ENCODE measurements at places on chromosomes 13 and 19. TPM values are rescaled to one million over a fixed set of nuclear protein-coding genes. Genes with fewer than 3 reads are reported as not detected.

DNA sequence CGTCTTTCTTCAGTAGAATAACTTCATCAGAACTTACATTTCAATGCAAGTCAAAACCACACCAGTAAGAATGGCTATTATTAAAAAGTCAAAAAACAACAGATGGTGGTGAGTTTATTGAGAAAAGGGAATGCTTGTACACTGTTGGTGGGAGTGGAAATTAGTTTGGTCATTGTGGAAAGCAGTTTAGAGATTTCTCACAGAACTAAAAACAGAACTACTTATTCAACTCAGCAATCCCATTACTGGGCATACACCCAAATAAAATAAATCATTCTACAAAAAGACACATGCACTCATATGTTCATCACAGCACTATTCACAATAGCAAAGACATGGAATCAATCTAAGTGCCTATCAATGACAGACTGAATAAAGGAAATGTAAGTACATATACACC, 231.2 kb downstream of the NHLRC3 start:
- no peaks in the 10 kb centered on the region for H3K27me3 ChIP-seq
- no peaks in the 10 kb centered on the region for H3K4me1 ChIP-seq
- DNase-seq: no peak

DNA sequence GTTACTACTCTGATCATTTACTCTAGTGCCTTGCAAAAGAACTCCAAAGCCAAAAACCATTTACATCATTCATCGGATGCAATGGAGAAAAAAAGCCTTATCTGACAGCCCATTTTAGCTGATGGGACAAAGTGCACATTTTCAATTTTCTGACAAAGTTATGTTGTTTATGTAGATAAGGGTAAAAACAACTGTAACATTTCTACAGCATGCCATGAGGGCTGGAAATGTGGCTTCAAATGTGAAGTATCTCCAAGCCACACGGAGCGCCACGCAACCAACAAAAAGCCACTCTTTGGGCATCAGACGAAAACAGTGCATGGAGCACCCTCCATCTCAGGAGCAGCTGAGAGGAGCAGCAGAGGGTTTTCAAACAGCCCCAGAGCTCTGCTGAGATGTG, 364.6 kb upstream of the ZNF507 start:
- no peaks in the 10 kb centered on the region for H3K36me3 ChIP-seq
- H3K27me3 ChIP-seq: no peaks in the 10 kb centered on the region
- no peaks in the 10 kb centered on the region for H3K4me1 ChIP-seq
- DNase-seq: no peak

DNA sequence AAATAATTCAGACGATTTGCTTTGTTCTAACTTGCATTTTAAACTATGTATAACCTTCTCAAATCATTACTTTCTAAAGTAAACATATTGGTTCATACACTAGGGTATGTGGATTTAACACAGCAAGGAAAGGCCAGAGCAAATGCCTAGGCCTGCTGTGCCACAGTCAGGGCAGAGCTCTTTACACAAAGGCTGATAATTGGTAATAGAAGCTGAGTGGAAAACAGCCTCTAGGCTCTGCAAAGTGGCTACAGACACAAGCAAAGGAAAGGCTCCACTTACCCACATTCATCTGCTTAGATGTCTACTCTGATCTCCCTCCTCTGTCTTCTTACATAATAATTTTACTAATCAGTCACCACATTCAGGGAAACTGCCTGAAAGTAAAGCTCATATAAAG, 382.9 kb downstream of the OLFM4 start:
- no peak overlapping the region for H3K27ac ChIP-seq
- H3K4me3 ChIP-seq: no peak overlapping the region
- H3K4me1 ChIP-seq: no peaks in the 10 kb centered on the region
- no peaks in the 10 kb centered on the region for H3K36me3 ChIP-seq

RUBCNL gene
- total RNA-seq: not detected

GRCh38 chr19:54081032-54081431, at the start of gene TARM1:
Gene TARM1, minus strand, starts transcription at chr19:54081365. Its CDS starts 25 bp downstream, at chr19:54081340.
- DNase-seq: no peak
- no peaks in the 10 kb centered on the region for H3K27me3 ChIP-seq
- H3K4me3 ChIP-seq: no peak within 1 kb of the TSS
- H3K36me3 ChIP-seq: no peaks in the 10 kb centered on the region
- no peaks in the 10 kb centered on the region for H3K4me1 ChIP-seq

All from HepG2 (cell line).